Esophagus muscularis mucosa (tissue), 4 donors: ENCODE measurements at places on chromosomes 2 and 18. TPM values are rescaled to one million over a fixed set of nuclear protein-coding genes. Genes with fewer than 3 reads are reported as not detected.

The IL36A gene
- not detected for total RNA-seq

The RAMP1 gene
- total RNA-seq, result 229 TPM

The IL18R1 gene
- 2.8 TPM for total RNA-seq

The B3GNT7 gene
- total RNA-seq, result 4.0 TPM

The SNTG2 gene
- total RNA-seq, result 3.8 TPM

The POTEJ gene
- not detected for total RNA-seq

GRCh38 chr2:42360493-42360889 lies 526 bp downstream of the COX7A2L start:
- peaks cover 44% of the 10 kb centered on the region for H3K4me1 ChIP-seq
- H3K4me3 ChIP-seq, result peak overlapping the region; percentile 94
- H3K36me3 ChIP-seq, result no peaks in the 10 kb centered on the region
- DNase-seq, result no peak

- no peak overlapping the region for H3K4me3 ChIP-seq
- no peak overlapping the region for H3K27ac ChIP-seq
- peaks cover 1% of the 10 kb centered on the region for H3K36me3 ChIP-seq
Observed at GRCh38 chr2:174145827-174146226, 102.5 kb downstream of the OLA1 start.

DNA sequence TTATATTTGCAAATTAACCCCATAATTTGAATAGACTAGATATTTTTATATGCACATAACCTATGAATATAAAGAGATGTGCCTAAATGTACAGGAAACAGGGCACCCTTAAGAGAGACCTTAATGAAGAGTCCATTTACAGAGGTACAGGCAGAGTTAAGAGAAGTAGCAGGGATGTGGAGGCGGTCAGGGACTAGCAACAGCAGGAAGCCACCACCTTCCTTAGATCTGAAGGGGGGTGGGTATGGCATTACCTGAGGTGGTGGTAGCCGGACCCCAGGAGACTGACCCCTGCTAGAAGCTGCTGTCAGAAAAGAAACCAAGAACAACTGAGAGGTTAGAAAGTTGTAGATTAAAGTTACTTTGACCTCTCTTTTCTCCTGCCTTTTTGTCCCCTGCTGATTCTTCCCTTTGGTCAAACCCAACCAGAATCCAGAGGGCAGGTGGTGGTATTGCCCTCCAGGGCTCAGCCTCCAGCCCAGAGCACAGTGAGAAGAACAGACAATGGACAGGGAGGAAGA lies 24.9 kb upstream of the ATG16L1 start:
- no peak overlapping the region for H3K4me3 ChIP-seq
- no peak for DNase-seq
- no peaks in the 10 kb centered on the region for H3K36me3 ChIP-seq

DNA sequence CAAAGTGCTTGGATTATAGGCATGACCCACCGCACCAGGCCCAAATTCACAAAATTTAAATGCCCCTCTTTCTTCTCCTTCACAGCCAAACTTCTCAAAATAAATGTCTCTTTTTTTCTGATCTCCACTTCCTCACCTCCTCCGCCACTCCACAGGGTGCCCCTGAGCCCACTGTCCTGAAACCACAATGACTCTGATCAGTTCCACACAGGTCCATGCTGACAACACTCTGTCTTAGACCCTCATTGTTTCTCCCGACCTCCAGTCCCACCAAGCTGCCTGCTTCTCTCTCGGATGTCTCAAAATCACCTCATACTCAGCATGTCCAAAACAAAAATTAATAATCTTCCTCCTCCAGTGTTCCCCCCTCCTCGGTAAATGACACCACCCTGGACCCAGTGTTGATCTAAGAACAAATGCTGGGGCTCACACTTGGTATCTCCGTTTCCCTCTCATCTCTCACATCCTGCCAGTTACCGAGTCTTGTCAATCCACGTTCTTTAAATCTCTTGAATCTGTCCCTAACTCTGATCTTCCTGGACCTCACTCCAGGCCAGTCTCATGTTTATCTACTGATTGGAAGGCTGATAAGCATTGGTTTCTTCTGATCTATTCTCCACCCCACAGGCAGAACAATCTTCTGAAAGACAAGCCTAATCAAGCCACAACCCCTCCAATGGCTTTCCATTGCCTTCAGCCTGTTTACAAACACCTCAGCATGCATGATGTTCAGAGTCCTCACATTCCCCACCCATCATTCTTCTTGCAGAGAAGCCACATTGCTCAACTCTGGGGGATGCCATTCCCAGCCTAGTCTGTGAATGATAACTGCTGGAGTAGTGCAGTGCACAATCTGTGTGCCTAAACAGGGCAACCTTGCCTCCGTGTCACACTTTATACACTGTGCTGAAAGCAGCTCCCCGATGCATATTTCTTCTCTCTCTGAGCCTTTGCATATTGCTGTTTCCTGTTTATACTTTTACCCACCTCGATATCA lies 12.4 kb upstream of the ANKRD44 start:
- no peak overlapping the region for H3K4me3 ChIP-seq
- H3K27me3 ChIP-seq, result no peaks in the 10 kb centered on the region
- no peak for DNase-seq
- no peaks in the 10 kb centered on the region for H3K36me3 ChIP-seq
- no peaks in the 10 kb centered on the region for H3K4me1 ChIP-seq

- DNase-seq, result no peak
- no peaks in the 10 kb centered on the region for H3K27me3 ChIP-seq
- no peaks in the 10 kb centered on the region for H3K36me3 ChIP-seq
- no peak overlapping the region for H3K27ac ChIP-seq
- H3K4me1 ChIP-seq, result no peaks in the 10 kb centered on the region
Observed at GRCh38 chr2:128625963-128626759, 307.5 kb upstream of the HS6ST1 start.

- peaks cover 23% of the 10 kb centered on the region for H3K4me1 ChIP-seq
- no peak for DNase-seq
- no peak overlapping the region for H3K4me3 ChIP-seq
- no peaks in the 10 kb centered on the region for H3K36me3 ChIP-seq
- H3K27me3 ChIP-seq, result no peaks in the 10 kb centered on the region
Observed at GRCh38 chr2:42804891-42805290, 12.5 kb upstream of the HAAO start.
